ENCODE measurements at places on chromosomes 4 and X.

- H3K36me3 ChIP-seq, result no peaks in the 10 kb centered on the region
- no peak for DNase-seq
- H3K27ac ChIP-seq, result no peak overlapping the region
- no peak overlapping the region for H3K4me3 ChIP-seq
- H3K4me1 ChIP-seq, result peaks cover 9% of the 10 kb centered on the region
Measured at GRCh38 chr4:38570647-38571276, 93.2 kb upstream of the KLF3 start.

- H3K36me3 ChIP-seq, result no peaks in the 10 kb centered on the region
- no peak for DNase-seq
- H3K4me1 ChIP-seq, result peaks cover 13% of the 10 kb centered on the region
- no peaks in the 10 kb centered on the region for H3K27me3 ChIP-seq
Measured at GRCh38 chr4:128528793-128529553, 241.4 kb upstream of the PGRMC2 start.

DNA sequence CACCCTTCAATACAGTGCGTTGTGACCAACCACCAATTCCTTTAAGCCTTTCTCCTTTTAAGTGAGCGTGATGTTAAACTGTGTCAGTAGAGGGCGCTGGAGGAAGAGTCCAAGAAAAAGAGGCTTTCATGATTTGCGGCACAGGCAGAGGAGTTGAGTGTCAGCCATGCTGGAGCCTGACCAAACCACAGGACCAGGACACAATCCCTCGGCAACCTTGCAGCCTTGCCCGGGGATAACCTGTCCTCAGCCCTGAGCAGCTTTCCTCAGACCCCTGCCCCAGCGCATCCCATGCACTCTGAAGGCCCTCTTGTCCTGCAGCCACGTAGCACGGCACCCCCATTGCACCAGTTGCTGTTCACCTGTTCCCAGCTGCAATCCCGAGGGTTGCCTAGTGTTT is 53.5 kb upstream of the SMIM31 start:
- H3K4me3 ChIP-seq, result no peak overlapping the region
- no peak overlapping the region for H3K27ac ChIP-seq
- H3K4me1 ChIP-seq, result no peaks in the 10 kb centered on the region
- no peaks in the 10 kb centered on the region for H3K27me3 ChIP-seq
- no peaks in the 10 kb centered on the region for H3K36me3 ChIP-seq

DNA sequence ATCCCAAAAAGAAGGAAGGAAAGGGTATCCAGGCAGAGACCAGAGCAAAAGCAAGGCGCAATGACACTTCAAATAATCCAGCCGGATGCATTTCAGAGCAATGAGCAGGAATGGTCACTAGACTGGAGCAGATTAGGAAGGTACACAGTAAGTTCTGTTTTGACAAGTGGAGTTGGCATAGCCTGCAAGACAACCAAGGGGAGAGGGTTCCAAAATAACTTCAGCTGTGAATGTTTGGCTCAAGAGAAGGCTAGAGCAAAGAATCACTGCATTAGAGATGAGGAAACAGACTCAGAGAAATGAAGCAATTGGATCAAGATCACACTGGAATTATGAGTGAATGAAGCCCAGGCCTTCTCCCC is 90.0 kb upstream of the EGFL6 start:
- DNase-seq, result no peak
- no peaks in the 10 kb centered on the region for H3K4me1 ChIP-seq
- no peak overlapping the region for H3K4me3 ChIP-seq
- H3K36me3 ChIP-seq, result no peaks in the 10 kb centered on the region
- no peak overlapping the region for H3K27ac ChIP-seq

DNA sequence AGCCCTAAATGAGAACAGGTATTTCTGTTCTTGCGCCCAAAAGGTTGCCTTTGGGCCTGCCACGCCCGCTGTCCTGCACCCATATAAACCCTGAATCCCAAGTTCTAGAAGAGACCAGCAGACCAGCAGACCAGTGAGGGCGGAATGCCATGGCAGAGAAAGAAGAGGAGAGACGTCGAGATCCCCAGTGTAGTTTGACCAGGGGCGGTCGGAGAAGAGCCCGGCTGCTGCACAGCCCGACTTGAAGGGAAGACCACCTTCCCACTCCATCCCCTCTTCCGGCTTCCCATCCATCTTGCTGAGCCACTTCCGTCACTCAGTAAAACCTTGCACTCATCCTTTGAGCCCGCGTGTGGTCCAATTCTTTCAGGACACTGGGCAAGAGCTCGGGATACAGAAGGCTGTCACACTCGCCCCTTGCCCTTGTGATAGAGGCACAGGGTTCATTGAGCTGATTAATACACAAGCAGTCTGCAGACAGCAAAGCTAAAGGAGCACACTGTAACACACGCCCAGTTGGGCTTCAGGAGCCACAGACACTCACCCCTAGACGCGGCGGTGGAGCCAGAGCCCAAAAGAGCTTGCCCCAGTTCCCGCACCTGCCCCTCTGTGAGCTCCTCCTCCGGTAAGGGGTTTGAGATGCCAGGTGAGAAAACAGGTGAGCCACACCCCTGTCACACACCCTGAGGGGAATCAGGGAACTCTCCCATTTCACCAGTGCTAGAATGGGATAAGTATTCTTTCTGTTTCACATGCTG is 230.8 kb downstream of the PCDH10 start:
- H3K27ac ChIP-seq, result no peak overlapping the region
- no peak overlapping the region for H3K4me3 ChIP-seq
- DNase-seq, result no peak
- H3K27me3 ChIP-seq, result no peaks in the 10 kb centered on the region
- no peaks in the 10 kb centered on the region for H3K36me3 ChIP-seq

- no peak overlapping the region for H3K4me3 ChIP-seq
- H3K4me1 ChIP-seq, result no peaks in the 10 kb centered on the region
- H3K36me3 ChIP-seq, result no peaks in the 10 kb centered on the region
- no peak for DNase-seq
Measured at GRCh38 chr4:112371361-112371760, 74.2 kb downstream of the ALPK1 start.

DNA sequence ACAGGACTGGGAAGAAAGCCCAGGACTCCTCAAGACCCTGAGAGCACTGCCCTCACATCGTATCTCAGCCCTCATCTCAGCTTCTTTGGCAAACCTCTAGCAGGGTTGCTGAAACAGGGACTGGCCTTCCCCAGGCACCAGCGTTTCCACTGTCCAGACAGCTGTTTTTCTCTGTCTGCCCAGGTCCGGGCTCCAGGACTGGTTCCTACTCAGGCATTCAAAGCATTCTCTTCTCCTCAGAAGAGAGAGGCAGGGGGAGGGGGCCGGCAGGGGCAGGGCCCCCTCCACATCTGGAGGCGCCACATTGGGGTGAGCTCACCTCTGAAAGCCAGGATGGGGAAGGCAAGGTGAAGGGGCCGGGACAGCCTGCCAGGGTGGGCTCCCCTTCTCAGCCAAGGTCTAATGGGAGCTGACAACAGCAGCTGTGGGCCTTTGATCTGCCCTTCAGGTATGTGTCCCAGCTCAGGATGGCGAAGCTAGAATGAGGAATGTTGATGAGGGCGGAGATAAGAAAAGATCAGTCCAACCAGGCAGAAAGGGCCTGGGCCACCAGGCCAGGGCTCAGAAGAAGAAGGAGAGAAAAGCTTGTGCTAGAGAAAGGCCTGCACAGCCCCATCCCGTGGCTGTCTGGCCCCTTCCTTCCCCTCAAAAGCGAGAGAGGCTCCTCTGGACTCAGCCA is 60.4 kb downstream of the PJA1 start:
- H3K27me3 ChIP-seq, result no peaks in the 10 kb centered on the region
- H3K4me3 ChIP-seq, result no peak overlapping the region
- H3K4me1 ChIP-seq, result peaks cover 5% of the 10 kb centered on the region
- no peak overlapping the region for H3K27ac ChIP-seq
- H3K36me3 ChIP-seq, result no peaks in the 10 kb centered on the region
- no peak for DNase-seq

DNA sequence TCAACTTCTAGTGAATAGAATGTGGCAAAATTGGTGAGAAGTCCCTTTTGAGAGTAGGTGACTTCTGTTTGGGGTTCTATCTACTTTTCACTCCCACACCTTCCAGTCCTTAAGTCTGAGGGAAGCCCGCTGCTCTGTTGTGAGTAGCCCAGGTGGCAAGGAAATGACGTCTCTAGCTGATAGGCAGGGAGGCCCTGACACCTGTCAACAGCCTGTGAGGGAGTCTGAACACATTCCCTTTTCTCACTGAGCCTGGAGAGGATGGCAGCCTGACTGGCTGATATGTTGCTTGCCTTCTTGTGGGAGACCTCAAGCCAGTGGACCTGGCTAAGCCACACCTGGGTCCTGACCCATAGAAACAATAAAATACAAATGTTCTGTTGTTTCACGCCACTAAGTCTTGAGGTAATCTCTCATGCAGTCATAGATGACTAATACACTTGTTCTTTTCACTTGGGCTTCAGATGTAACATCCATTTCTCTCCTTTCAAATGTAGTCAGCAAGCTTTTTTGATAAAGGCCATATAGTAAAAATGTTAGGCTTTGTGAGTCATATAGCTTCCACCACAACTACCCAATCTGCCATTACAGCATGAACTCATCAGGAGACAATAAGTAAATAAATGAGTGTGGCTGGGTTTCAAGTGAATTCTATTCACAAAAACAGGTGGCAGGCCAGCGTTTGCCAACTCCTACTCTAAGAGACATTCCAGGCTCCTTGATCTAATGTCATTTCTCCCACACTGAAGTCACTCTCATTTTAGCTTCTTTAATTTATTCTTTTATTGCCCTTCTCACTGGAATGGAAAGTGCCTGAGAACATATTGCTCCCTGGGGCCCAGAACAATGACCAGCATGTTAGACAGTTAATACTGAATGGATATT is 265.1 kb upstream of the MAD2L1 start:
- H3K4me3 ChIP-seq, result no peak overlapping the region
- DNase-seq, result no peak
- no peaks in the 10 kb centered on the region for H3K27me3 ChIP-seq
- H3K4me1 ChIP-seq, result no peaks in the 10 kb centered on the region
- H3K36me3 ChIP-seq, result no peaks in the 10 kb centered on the region
- no peak overlapping the region for H3K27ac ChIP-seq

GRCh38 chrX:123975180-123975579 is 13.7 kb downstream of the STAG2 start:
- no peak overlapping the region for H3K4me3 ChIP-seq
- H3K27me3 ChIP-seq, result no peaks in the 10 kb centered on the region
- H3K4me1 ChIP-seq, result peaks cover 3% of the 10 kb centered on the region
- H3K36me3 ChIP-seq, result no peaks in the 10 kb centered on the region
- no peak for DNase-seq
- peak overlapping the region; percentile 5 for H3K27ac ChIP-seq

DNA sequence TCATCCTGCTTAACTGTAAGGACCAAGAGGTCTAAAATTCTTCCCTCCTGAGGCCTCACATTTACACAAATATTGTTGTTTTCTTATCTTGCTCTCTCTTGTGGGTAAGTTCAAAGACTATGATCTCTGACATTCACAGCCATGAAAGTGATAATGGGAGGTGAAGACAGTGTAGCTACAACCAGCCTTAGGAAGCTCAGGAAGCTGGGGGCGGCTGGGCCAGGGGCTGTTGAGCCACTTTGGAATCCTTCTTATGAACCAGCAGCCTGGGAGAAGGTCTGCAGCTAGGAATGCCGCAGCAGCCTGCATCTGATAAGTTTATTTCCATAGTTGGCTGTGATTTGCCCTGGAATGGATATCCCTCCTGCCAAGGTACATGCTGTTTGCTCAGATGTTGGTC is 316.2 kb downstream of the STIM2 start:
- H3K36me3 ChIP-seq, result no peaks in the 10 kb centered on the region
- no peak for DNase-seq
- H3K27ac ChIP-seq, result no peak overlapping the region
- no peak overlapping the region for H3K4me3 ChIP-seq
- H3K27me3 ChIP-seq, result no peaks in the 10 kb centered on the region

GRCh38 chrX:123077631-123078030 is 106.4 kb upstream of the GRIA3 start:
- no peak overlapping the region for H3K4me3 ChIP-seq
- H3K27ac ChIP-seq, result no peak overlapping the region
- H3K27me3 ChIP-seq, result no peaks in the 10 kb centered on the region
- H3K36me3 ChIP-seq, result no peaks in the 10 kb centered on the region

GRCh38 chr4:68466751-68467150 is 19.5 kb downstream of the TMPRSS11E start:
- no peaks in the 10 kb centered on the region for H3K27me3 ChIP-seq
- DNase-seq, result no peak
- H3K27ac ChIP-seq, result no peak overlapping the region
- no peaks in the 10 kb centered on the region for H3K4me1 ChIP-seq

DNA sequence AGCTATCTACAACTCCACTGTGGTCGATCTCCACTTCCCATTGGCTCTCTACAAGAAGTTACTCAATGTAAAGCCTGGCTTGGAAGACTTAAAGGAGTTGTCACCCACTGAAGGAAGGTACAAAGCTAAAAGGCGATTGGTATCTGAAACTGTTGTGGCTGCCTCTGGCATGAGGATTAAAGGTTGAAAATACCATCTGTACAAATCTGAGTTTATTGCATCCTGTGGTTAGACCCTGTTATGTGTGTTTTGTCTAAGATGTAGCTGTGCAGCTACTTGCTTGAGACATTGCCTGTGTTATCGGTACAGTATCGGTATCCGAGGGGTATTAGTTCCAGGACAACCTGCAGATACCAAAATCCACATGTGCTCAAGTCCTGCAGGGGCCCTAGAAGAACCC is 16.4 kb downstream of the NAP1L5 start:
- H3K4me3 ChIP-seq, result no peak overlapping the region
- no peak for DNase-seq
- no peaks in the 10 kb centered on the region for H3K4me1 ChIP-seq
- H3K36me3 ChIP-seq, result peaks cover 7% of the 10 kb centered on the region

DNA sequence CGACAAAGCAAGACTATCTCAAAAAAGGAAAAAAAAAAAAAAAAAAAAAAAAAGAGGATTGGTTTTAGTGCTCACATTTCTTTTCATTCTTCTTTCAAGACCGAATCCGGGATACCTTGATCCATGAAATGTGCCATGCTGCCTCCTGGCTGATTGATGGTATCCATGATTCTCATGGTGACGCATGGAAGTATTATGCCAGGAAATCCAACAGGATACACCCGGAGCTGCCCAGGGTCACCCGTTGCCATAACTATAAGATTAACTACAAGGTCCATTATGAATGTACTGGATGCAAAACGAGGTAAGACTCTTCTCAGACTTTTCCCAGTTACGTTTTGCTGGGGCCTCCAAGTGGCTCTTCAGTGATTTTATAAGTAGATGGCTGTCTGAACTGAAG is 6.1 kb downstream of the CXCR3 start:
- DNase-seq, result no peak
- H3K36me3 ChIP-seq, result peaks cover 4% of the 10 kb centered on the region
- no peak overlapping the region for H3K4me3 ChIP-seq
- H3K4me1 ChIP-seq, result peaks cover under 1% of the 10 kb centered on the region

DNA sequence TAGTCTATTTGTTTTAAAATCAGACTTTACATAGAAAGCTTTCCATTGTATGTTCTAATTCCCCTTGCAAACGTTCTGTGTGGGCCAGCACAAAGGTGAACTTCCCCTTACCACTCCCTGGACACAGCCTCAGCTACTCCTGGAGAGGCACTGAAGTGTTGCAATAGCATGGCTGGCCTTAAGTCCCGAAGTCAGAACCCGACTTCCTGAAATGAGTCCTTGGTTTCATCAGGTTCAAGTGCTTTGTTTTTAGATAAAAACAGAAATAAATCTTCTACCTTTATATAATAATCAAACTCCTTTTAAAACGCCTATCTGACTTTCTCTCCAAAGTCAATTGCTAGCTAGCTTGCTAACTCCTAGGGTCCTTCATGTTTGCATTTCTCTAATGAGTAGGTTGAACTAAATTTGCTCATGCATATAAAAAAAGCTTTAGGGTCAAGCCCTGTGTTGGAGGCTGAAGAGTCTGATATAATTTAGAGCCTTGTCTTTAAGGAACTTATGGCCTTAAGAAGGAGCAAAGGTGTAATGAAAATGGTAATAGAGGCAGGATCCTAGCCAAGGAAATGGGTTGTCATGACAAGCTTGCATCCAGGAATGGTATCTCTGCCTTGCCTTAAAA is 9.0 kb downstream of the BMP3 start:
- H3K27ac ChIP-seq, result no peak overlapping the region
- DNase-seq, result no peak
- peaks cover 2% of the 10 kb centered on the region for H3K27me3 ChIP-seq
- H3K4me3 ChIP-seq, result no peak overlapping the region
- no peaks in the 10 kb centered on the region for H3K4me1 ChIP-seq
- no peaks in the 10 kb centered on the region for H3K36me3 ChIP-seq

Measured in psoas muscle (tissue), 8 donors.